Stimulated activated CD4-positive, alpha-beta T cell treated with anti-CD3 and anti-CD28 coated beads, Interleukin-4, amount 100 ng/mL, for 24 hours (primary cell): ENCODE measurements at places on chromosomes 1 and 21.

- DNase-seq, result no peak
Measured at GRCh38 chr1:50369830-50370229, 53.4 kb downstream of the DMRTA2 start.

DNA sequence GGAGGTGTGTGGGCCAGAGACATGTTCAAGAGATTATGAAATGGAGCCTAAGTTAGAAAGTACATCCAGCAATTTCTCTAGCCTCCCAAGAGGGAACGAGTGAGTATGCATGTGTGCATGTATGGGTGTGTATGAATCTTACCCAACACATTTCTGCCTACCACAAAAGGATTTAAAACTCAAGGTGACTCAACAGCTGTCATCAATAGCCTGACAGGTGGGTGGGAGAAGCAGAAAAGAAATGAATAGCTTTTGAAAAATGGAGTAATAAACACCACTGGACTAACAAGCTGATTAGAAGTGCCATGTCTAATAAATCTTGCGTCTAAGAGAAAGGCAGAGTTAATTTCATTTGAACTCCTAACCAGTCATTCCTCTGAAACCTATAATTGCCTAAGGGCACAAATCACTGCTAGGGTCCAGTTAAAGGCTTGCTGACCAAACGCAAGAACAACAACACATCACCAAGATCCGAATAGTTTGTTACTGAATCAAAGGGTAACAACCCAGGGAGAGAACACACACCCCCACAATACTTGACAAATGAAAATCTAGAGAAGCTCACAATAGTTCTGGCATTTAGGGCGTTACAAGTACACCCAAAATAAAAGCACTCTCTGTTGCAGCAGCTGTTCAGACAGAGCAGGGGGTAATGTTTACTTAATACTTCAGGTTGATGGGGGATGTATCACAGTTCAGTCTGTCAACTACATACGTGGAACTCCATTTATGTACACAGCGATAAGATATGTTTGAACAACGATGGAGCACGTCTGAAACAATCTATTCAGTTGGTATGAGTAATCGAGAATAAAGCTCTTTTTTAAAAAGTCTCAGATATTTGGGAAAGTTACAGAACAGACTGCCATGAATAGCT is 1.4 kb downstream of the KIAA0319L start:
- DNase-seq, result peak; percentile 36

GRCh38 chr21:45460011-45460565 is 55.1 kb downstream of the COL18A1 start:
- DNase-seq, result no peak

- DNase-seq, result no peak
Measured at GRCh38 chr1:243503155-243503554, 247.3 kb downstream of the SDCCAG8 start.

DNA sequence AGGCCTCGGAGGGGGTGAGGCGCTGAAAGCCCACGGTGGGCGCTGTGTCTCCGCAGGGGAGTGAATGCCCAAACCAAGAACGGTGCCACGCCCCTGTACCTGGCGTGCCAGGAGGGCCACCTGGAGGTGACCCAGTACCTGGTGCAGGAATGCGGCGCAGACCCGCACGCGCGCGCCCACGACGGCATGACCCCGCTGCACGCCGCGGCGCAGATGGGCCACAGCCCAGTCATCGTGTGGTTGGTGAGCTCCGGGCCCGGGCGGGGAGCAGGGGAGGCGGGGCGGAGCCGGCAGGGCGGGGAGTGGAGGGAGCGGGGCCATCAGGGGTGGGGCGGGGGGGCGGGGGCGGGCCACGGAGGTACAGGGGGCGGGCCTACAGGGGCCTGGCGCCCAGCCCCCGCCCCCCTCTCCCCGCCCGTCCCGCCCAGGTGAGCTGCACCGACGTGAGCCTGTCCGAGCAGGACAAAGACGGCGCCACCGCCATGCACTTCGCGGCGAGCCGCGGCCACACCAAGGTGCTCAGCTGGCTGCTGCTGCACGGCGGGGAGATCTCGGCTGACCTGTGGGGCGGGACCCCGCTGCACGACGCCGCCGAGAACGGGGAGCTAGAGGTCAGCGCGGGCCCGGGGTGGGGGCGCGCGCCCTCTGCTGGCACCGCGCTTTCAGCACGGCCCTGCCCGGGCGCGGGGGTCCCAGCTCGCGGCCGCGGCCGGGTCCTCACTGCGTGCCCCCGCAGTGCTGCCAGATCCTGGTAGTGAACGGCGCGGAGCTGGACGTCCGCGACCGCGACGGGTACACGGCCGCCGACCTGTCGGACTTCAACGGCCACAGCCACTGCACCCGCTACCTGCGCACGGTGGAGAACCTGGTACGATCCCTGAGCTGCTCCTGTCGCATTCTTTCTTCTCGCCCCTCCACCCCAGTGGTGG is 15.9 kb downstream of the ESPN start:
- peak; percentile 73 for DNase-seq
